ENCODE measurements at places on chromosomes 3 and 15.

DNA sequence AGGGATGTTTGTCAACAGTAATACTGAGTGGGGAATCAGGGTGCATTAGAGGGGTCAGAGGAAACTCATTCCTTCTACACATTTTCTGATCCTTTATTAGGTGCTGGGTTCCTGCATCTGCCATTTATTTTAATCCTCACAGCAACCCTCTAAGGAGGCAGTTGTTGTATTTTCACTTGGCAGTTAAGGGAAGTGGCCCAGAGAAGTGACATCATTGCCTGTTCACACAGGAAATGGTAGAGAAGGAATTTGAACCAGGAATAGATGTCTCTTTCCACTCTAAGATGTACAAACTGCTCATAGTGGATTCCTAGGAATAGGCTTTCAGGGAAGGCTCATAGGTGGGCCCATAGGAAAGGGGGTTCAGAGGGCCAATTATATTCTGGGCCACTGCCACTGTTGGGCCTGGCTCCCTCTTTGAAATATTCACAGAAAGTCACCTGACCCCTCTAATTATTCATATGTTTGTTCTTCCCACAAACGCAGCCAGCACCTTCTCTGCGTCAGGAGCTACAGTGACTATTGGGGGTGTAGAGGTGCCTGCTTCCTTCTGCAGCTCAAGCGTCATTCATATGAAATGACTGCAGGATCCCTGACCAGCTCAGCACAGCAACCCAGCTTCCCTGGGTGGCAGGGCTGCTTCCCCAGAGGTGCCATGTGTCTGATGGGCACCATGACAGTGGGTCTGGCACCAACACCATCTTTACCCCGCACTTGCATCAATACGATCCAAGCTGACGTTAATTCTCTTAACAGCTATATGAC, 163.9 kb upstream of the SMAD3 start:
- DNase-seq = no peak

GRCh38 chr3:166837535-166837934, 542.6 kb downstream of the ZBBX start:
- no peak for DNase-seq

DNA sequence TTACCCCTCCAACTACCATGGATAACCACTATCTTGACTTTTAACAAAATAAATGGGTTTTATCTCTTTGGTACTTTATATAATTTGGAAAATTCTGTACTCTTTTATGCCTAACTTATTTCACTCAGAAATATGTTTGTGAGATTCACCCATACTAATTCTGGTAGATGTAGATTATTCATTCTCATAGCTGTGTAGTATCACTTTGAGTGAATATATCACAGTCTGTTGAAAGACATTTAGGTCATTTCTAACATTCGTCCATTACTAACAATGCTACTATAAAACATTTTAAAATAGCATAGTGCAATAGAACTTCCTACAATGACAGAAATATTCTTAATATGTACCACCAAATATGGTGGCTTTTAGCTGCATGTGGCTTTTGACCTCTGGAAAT, 542.4 kb downstream of the RBMS3 start:
- DNase-seq = no peak

DNA sequence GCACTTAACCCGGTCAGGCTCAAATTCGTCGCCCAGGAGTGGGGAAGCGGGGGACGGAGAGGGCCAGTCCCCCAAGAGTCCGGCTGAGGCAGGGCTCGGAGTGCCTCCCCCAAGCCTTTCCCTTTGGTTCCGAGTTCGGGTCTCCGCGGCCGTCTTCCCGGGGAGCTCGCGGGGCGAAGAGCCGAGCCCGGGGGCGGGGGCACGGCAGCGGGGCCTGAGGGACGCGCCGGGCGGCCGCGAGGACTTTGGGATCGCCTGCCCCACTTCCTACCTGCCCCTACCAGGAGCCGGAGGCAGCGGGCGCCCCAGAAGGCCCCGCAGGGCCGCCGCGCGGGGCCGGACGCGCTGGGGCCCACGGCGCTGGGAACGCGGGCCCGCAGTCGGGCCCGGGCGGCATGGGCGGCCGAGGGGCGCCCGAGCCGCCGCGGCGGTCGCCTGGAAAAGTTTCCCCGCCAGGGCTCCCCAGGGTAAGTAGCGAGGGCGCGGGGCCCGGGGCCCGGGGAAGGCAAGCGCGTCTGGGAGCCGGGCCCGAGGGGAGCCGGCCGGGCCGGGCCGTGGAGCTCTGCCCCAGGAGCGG, 2.8 kb downstream of the FURIN start:
- DNase-seq = peak; percentile 33

- no peak for DNase-seq
Observed at GRCh38 chr15:57865294-57865693, 158.8 kb downstream of the POLR2M start.

- no peak for DNase-seq
Observed at GRCh38 chr3:127747066-127747465, 74.3 kb downstream of the ABTB1 start.

- no peak for DNase-seq
Observed at GRCh38 chr15:59169251-59169708, 37.4 kb upstream of the LDHAL6B start.

- DNase-seq = no peak
Observed at GRCh38 chr15:71362987-71363968, 248.0 kb downstream of the THSD4 start.

DNA sequence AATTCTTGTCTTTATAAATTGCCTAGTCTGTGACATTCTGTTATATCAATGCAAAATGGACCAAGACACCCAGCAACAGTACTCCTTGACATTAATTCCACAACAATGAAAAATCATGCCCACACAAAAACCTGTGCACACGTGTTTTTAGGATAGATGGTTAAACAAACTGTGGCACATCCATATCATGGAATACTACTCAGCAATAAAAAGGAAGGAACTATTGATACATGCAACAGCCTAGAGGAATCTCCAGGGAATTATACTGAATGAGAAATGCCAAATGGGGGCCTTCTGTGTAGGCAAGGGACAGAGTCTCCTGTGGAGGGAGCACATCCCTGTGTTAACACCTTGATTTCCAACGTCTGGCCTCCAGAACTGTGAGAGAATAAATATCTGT, 388.5 kb downstream of the MAGI1 start:
- no peak for DNase-seq

DNA sequence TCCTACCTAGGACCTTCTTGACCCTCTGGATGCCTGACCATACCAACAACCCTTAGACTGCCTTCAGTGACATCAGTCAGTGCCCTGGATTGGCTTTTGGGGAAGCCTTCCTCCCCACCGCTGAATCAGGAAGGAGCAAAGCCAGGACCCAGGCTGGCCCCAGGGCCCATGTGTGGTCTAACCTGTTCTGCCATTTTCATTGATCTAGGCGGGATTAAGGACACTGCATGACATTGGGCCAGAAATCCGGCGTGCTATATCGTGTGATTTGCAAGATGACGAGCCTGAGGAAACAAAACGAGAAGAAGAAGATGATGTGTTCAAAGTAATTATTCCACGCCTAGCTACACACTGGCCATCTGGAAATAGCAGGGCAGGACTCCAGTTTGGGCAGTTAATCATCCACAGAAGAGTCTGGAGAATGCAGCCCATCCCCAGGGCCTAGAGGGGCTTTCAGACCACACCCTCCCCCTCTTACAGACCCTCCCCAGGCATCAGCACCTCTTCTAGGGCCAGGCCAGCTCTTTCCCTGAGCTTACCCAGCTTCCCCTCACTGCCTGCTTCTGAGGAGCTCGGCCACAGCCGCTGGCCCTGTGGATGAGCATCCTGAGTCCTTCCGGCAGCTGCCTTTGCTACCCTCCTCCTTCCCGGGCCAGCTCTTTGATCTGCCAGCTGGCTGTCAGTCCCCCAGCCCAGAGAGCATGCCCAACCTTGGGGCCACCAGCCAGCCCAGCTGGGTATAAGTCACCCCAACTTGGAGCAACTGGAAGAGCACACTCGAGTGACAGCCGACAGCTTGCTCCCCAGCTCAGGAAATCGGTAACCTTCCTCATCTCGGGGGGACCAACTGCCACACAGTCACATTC, 45.9 kb downstream of the CHDH start:
- DNase-seq = no peak

All from naive B cell (primary cell).